ENCODE measurements at places on chromosomes 3 and 15.

- DNase-seq: no peak
Measured at GRCh38 chr3:140501061-140501769, 176.6 kb upstream of the TRIM42 start.

- DNase-seq: no peak
Measured at GRCh38 chr3:197487911-197488391, 67.8 kb downstream of the BDH1 start.

GRCh38 chr15:77504306-77504705 lies 83.6 kb downstream of the HMG20A start:
- no peak for DNase-seq

DNA sequence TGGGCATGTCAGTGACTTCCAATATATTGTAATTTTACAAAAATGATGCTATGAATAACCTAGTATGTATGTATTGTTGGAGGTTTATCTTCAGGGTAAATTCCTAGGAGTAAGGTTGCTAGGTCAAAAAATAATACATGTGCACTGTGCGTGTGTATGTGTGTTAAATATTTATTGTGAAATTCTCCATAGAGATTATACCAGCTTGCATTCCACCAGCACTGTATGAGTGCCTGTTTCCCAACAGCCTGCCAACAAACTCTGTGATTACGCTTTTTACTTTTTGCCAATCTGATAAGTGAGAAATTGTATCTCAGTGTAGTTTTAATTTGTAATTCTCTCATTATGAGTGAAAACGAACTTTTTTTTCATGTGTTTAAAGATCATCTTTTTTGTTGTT lies 12.6 kb upstream of the IGF2BP2 start:
- no peak for DNase-seq

DNA sequence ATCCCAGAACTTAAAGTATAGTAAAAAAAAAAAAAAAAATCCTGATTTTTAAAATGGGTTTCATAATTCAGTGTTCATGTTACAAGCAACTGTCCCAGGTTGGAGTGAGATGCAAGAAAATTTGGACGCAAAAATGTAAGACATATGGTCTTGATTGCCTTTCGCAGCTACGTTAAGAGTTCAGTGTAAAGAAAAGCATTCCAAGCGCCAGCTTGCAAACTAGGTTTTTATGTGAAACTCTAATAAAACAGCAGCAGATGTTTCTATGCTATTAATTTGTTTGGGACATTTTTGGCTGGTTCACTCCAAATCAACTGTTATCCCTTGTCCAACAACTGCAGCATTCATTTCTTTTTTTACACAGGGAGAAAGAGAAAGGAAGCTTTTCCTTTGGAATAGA lies 957.8 kb downstream of the ROBO1 start:
- no peak for DNase-seq

DNA sequence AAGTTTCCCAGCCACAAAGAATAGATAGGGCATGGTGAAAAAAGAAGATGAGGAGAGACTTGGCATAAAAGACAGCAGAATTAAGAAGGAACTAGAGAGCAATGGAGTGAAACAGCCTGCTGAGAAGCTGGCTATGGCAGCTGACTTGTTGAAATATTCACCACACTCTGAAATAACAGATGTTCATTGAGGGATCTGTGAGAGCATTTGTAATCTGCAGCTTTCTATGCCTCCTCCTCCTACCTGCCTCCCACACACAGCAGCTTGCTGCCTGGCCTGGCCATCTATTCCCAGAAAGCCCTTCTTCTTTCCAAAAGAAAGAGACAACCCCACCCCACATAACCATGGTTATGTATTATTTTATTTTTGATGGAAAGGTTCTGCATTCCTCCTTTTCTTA lies 303.9 kb downstream of the GAP43 start:
- no peak for DNase-seq

DNA sequence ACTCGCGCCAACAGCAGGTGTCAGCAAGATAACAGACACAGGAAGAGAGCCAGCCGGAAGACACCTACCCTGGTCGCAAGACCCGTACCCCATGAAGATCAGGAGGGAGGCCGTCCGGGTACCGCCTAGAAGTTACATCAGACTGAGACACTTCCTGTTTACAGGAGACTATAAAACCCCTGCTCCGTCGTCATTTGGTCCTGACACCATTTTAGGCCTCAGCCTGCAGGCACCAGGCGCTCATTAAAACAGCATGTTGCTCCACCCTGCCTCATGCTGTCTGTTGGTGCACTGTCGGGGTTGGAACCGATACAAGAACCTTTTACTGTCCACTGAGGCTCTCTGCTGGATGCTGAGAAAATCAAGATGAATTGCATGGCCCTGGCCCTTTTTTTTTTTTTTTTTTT lies 15.6 kb upstream of the PRTG start:
- no peak for DNase-seq

GRCh38 chr3:182920515-182921084 lies 59.7 kb downstream of the DCUN1D1 start:
- DNase-seq: no peak

- no peak for DNase-seq
Measured at GRCh38 chr3:69088063-69088462, 3.3 kb downstream of the ARL6IP5 start.
